ENCODE measurements at places on chromosomes 5 and 9. TPM values are rescaled to one million over a fixed set of nuclear protein-coding genes. Genes with fewer than 3 reads are reported as not detected.

The PPP2CA gene
- total RNA-seq, result 113 TPM

GRCh38 chr5:76983468-76983867 is 30.6 kb downstream of the CRHBP start:
- DNase-seq, result no peak

DNA sequence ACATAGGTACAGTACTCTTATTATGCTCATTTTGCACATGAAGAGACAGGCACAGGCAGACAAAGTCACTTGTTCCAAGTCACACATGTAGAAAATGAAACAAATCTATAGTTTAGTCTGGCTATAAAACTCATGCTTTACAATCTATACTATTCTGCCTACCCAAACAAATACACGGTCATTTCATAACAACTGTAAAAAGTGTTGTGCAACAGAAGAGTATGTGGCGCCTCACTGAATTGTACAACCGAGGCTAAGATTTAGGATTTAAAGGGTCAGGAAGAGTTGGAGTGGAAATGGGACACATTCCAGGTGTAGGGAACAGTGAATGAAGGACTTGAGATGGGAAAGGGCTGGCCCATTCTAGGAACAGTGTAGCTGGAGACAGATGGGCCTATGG is 82.9 kb upstream of the TRIO start:
- DNase-seq, result no peak

The LCNL1 gene
- 0.47 TPM for total RNA-seq

DNA sequence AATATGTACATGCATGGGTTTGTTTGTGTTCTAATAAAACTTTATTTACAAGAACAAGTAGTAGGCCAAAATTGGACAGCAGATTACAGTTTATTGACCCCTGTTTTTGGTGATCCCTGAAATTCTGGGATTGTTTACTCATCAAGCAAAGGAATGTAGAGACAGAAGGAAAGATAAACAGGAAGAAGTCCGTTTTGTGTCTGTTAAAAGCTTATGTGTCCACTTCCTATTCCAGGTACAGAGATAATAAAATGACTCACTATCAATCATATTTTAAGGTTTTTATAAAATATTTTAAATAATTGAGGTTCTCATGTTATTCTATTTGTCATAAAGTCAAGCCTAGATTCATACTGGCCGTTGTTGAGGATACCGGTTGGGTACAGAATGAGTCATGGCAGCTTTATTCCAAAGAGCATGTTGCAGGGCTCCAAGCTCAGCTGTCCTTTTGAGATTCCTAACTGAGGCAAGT is 214.9 kb upstream of the DAB2 start:
- no peak for DNase-seq

DNA sequence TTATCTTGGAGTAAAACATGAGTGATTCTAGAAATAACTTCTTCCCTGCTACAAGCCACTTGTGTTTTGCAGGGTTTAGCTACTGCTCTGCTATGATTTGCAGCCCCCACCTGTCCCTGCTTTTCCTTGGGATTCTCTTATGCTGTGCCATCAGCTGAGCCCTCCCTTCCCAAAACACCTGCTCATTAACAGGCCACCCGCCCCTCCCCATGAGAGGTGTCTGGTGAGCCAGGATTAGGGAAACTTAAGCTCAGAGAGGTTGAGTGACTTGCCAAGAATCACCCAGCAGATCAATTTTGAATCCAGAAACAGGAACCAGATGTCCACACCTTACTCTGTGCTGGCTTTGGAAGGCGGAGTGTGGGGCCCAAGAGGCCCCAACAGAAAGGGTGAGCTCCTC is 111.7 kb upstream of the CXCL14 start:
- no peak for DNase-seq
